ENCODE measurements at places on chromosomes 11 and 22.

- peak; percentile 25 for DNase-seq
These were observed 15.9 kb downstream of the PTDSS2 start for GRCh38 chr11:465896-466530.

DNA sequence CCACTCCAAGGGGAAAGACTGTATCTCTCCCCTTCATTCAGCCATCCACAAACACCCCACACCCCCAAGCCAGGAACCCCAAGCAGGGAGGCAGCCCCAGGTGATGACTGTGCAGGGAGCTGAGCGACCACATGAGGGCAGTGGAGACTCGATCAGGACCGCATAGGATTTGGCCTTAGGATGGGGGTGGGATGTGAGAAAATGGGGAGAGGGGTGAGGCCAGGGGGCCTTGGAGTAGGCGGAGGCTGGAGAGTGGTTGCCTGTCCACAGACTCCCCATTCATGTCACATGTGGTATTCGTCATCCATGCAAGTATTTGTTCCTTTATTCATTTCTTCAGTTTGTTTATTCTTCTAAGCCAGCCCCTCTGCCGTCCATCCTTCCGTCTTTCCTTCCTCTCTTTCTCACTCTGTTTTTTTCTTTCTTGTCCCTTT lies 2.7 kb upstream of the RHOD start:
- peak; percentile 57 for DNase-seq

- peak; percentile 62 for DNase-seq
These were observed at the start of gene BSX for GRCh38 chr11:122981388-122982264. Gene BSX (minus strand): TSS chr11:122981834. CDS start chr11:122981671, 163 bp downstream.

GRCh38 chr11:134802116-134802515 lies 390.1 kb upstream of the B3GAT1 start:
- DNase-seq, result no peak

GRCh38 chr11:81987829-81988472 lies 745.7 kb downstream of the FAM181B start:
- no peak for DNase-seq

- DNase-seq, result no peak
These were observed 829.6 kb downstream of the KCNA4 start for GRCh38 chr11:29187215-29187614.

GRCh38 chr11:12188548-12189317 lies 78.3 kb downstream of the MICAL2 start:
- no peak for DNase-seq

DNA sequence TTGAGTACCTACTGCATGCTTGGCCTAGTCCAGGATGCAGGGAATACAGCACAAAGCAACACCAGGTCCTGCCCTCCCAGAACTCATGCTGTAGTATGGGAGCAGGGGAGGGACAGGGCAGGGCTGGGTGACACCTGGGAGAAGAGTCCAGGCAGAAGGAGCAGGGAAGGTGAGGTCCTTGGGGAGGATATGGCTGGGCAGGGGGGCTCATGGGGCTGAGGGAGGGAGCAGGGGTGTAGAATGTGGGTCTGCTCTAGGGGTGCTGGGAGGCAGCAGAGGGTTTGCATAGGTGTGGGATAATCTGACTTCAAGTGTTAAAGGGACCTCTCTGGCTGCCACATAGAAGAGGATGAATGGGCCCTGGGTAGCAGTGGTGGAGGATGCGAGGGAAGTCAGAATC lies 4.8 kb downstream of the TOP3B start:
- DNase-seq, result no peak

DNA sequence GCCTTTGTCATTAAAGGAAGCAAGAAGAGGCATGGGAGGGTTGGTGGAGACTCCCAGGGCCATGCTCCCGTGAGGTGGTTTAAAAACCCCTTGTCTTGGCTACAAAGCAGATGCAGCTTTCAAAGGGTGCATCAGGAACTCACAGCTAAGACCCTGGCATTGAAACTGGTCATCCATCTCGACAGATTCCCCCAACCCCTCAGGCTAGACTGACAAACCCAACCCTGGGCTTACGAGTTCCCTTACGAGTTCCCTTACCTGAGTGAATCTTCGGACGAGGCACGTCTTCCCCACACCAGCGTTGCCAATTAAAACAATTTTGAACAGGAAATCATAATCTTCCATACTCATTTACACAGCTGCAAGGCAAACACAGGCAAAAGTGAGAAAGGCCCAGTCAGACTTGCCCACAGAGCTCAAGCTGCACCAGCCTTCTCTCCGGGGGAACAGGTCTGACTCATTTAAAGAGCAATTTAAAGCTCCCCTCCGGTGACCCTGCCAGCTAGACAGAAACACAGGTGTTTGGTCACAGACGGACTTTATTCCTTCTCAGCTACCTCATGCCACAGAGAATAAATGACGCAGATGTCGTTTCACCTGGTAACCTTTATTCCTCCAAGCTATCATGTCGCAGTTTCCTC lies 74.6 kb downstream of the RAB30 start:
- no peak for DNase-seq

DNA sequence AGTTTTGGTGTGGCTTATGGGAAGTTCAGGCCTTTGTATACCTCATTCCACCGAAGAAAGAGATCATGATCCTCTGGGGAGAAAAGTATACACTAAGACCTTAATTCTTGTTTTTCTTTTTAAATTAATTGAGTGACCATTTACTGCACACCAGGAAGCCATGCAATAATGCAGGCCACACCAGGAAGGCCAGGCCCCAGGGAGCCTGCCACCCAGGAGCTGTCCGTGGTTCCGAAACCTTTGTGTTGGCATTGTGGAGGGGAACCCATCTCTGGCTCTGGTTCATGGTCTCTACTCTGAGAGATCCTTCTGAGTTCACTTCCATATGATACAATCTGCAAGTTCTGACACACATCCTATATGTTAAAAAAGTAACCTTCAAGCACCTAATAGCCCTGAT lies 291.8 kb downstream of the MIAT start:
- peak; percentile 29 for DNase-seq

DNA sequence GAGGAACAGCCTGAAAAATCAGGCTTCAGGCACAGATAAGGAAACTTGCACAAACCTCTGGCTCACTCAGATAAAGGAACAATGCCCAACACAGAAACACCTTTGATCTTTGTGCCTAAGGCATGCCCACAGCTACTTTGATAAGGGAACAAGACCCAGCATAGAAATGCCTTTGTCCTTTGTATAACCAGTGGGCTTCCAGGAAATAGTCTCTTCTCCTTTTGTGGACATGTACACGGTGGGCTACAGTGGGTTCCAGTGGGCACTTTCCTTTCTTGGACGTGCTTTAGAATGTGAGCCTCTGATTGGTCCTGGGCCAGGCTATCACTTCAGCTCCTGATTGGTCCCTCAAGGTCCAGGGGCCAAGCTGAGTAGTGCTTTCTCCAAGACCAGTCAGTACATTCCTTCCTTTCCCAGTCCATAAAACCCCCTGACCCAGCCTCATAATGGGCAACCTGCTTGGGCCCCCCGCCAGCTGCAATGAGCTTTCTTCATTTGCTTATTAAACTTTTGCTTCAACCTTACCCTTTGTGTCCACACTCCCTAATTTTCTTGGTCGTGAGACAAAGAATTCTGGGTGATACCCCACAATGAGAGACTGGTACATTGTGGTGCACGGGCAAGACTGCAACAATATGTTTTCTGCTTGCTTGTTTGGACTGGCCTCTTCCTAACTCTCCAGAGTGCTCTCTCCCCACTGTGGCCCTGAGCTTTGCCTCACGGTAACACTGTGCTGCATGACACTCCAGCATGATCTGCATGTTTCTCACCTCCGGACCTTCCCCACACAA lies 1.7 kb upstream of the CABIN1 start:
- no peak for DNase-seq

GRCh38 chr11:66967670-66968425 lies 7.3 kb upstream of the C11orf86 start:
- DNase-seq, result peak; percentile 54

- no peak for DNase-seq
These were observed 16.5 kb downstream of the SLC22A12 start for GRCh38 chr11:64607381-64607985.

GRCh38 chr11:75826461-75827230 lies 11.6 kb downstream of the UVRAG start:
- peak; percentile 79 for DNase-seq

DNA sequence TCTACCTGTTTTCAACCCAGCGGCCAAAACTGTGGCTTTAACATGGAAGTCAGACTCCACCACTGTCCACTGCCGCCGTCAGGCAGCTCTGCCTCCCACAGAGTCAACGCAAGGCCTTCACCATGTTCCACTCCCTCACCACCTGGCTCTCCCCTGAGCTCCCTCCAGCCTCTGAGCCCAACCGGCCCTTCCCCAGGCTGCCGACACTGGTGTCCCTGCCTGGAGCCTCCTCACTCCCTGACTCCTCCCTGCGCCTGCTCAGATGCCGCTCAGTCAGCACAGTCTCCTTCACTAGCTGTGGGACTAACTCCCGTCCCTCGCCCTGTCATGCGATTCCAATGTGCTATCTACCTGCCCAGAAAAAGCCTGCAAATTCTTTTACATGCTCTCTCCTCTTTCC lies 16.3 kb downstream of the SULT4A1 start:
- DNase-seq, result no peak

GRCh38 chr22:44714703-44715350 lies 12.8 kb downstream of the PRR5 start:
- DNase-seq, result no peak

GRCh38 chr22:39634530-39635405 lies 64.2 kb downstream of the CACNA1I start:
- DNase-seq, result no peak

- peak; percentile 96 for DNase-seq
These were observed 10.5 kb downstream of the NUMA1 start for GRCh38 chr11:72069787-72070251.

DNA sequence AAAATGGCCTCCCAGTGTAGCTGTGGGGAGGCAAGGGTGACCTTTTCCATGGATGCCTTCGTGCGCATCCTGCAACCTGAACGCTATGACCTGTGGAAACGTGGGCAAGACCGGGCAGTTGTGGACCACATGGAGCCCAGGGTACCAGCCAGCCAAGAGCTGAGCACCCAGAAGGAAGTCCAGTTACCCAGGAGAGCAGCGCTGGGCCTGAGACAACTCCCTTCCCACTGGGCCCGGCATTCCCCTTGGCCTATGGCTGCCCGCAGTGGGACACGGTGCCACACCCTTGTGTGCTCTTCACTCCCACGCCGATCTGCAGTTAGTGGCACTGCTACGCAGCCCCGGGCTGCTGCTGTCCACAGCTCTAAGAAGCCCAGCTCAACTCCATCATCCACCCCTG lies 24.8 kb downstream of the KDM4D start:
- DNase-seq, result no peak

DNA sequence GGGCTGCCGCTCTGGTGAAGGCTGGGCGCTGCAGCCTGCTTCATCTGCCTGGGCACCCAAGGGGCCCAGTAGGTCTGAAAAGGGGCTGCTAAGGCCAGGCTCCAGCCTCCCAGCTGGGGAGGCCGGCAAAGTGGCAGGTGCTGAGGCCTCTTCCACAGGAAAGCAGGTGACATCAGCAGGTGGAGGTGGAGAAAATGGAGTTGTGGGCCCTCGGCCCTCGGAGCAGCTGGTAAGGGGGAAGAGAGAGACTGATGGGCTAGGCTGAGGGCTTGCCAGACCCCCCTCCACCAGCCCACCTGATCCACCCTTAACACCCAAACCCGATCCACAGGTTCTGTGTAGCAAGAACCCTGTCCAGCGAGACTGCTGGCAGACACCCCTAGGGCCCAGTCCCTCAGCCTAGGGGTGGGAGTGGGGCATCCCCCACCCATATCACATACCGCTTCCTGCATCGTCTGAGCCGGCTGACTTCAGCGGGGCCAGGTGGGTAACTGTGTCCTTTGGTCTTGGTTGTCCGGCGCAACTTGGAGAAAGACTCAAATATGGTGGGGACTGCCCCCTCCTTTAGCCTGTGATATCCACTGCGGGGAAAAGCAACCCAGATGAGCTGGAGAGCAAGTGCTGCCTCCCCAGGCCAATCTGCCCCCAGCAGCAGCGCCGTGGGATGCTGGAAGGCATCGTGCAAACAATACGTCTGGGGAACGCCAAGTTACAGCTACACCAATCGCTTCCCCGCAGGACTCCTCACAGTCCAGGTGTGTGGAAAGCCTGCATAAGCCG lies 1.5 kb downstream of the THAP7 start:
- no peak for DNase-seq

DNA sequence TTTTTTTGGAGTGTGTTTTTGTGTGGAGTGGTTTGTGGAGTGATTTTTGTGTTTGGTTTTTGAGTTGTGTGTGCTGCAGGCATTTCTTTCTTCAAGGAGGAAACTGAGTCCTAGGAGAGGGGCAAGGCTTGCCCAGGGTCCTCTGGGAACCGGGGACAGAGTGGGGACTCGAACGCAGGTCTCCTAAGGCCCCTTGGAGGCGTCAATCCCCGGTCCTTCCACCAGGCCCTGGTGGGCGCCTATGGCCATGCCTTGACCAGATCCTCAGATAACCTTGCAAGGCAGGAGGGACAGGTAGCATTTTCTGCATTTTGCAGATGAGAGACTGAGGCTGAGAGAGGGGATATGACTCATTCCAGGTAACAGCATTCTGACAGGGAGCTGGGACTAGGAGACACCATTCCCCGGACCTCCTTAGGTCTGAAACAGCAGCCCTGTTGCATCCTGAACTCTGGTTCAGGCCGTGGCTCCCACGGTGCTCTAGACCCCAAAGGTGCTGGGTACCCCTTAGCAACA lies 39.1 kb downstream of the MYO7A start:
- DNase-seq, result no peak

GRCh38 chr11:134640971-134641968 lies 229.2 kb upstream of the B3GAT1 start:
- DNase-seq, result no peak

GRCh38 chr11:38163526-38163925 lies 1565.5 kb upstream of the RAG2 start:
- no peak for DNase-seq

- no peak for DNase-seq
These were observed 38.5 kb downstream of the PAMR1 start for GRCh38 chr11:35486934-35487333.

- DNase-seq, result no peak
These were observed 82.3 kb downstream of the YAP1 start for GRCh38 chr11:102192349-102193066.

DNA sequence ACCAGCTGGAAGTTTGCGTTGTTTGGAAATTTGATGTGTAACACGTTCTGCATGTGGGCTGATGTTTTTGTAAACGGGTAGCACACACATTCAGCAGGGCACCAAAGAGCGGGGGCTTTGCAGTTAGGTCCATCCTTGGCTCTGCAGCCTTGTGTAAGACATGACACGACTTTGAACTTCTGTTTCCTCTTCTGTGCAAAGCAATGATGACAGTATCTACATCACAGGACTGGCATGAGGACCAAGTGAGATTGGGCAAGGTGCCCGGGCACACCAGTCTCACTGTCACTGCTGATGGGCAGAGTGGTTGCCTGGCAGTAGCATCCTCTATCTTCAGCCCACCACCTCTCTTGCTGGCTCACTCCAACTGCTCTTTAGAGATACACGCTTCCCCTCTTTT lies 3.3 kb downstream of the TCN2 start:
- DNase-seq, result peak; percentile 94

GRCh38 chr11:494761-495536 lies 12.1 kb downstream of the RNH1 start:
- DNase-seq, result no peak
